Kidney epithelial cell (primary cell): ENCODE measurements at places on chromosomes 4 and X.

GRCh38 chr4:138935-139334 is 14.6 kb downstream of the ZNF718 start:
- no peak for DNase-seq

DNA sequence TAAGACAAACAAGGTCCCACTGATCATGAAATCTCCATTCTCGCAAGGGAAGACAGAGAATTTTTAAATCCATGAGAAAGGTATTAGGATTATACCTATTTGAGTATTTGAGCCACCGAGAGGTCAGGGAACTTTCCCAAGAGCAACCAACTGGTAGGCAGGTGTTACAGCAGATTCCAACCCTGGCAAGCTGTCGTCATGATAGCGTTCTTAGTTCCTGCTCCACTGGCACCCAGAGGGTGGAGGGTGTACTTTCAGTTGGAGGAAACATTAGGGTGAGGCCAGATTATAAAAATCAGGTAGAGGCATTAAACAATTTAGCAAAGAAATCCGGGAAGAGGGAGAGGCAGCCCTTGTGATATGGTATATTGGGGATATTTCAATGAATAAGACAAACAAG is 23.3 kb downstream of the COQ2 start:
- DNase-seq: no peak

DNA sequence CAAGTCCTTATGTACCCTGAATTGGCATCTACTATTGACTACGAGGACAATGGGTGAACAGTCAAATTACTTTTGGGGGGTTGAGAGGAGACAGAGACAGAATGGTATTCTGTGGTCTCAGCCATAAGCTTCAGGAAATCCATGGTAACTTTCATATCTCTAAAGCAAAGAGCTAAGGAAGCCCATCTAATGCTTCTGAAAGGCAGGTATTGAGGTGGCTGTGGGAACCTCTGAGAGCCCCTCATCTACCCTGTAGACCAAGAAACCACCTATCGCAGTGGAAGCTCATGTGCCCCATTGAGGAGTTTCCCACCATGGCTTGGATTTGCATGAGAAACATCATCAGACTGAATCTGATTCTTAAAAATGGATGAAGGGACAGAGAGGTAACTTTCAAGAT is 23.1 kb upstream of the BMP2K start:
- DNase-seq: no peak

GRCh38 chrX:40564447-40564846 is 16.3 kb upstream of the ATP6AP2 start:
- DNase-seq: no peak

DNA sequence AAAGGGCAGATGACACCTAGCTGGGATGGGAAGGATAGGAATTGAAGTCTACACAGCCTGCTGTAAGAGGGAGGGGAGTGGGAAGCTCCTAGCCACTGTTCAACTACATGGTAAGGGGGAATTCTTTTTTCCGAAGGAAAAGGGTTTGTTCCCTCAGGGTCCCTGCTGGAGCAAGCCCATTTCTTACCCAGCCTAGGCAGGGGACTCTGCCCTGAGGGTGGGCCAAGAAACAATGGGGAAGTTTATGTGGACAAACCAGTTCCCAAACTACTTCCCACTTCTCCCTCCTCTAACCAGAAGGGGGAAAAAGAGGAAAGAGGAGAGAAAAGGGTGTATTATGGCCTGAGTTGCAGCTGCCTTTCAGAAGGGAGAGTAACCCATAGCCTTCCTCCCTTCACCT is 13.5 kb upstream of the VSIG4 start:
- no peak for DNase-seq
